ENCODE measurements at places on chromosomes 6 and 20.
A peak's percentile ranks its signal among the peaks of the same experiment; 100 is the strongest.

DNA sequence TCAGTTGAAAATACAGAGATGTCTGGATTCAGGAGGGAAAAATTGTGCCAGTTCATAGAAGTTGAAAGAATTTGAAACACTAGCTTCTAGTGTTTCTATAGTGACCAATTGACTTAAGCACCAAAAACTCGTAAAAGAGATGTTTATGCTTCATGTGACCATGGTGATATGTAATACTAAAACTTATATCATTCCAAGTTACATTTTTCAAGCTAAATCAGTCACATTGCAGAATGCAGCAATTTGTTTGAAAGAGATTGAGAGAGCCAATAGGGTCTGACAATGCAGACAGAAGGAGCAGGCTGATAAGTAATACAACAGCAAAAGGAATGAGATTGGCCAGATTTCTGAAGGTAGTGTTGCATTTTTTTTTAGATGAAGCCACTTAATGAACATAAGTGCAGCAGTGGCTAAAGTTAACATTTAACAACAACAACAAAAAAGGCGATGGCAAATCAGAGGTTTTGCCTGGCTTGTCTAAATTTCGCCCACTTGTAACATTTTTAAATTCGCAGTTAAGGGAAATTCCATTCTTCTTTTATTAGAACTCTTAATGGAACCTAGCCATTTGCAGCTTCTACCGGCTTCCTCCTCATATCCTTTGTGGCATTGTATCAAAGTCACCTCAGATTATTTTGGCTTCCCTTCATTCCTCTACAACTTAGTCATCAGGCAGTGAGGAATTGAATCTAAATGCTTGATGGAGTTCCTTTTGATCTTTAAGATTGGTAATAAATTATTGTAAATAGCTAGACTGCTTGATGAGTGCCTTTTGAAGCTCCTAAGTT is 484.0 kb upstream of the SOX4 start:
- no peak for DNase-seq

DNA sequence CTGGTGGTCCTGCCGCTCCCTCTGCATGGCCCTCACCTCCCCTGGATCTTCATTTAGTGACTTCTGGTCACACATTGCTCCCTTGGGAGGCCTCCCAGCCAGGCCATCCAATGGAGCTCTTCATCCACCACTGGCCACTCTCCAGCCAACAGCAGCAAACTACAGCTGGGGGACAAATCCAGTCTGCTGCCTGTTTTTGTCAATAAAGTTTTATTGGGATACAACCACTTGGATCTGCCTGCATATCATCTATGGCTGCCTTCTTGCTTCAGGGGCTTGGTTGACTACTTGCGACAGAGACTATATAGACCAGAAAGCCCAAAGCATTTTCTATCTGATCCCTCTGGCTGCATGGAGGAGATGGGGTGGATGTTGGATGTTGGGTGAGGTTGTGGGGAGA is 156.6 kb upstream of the SULF2 start:
- DNase-seq = no peak

DNA sequence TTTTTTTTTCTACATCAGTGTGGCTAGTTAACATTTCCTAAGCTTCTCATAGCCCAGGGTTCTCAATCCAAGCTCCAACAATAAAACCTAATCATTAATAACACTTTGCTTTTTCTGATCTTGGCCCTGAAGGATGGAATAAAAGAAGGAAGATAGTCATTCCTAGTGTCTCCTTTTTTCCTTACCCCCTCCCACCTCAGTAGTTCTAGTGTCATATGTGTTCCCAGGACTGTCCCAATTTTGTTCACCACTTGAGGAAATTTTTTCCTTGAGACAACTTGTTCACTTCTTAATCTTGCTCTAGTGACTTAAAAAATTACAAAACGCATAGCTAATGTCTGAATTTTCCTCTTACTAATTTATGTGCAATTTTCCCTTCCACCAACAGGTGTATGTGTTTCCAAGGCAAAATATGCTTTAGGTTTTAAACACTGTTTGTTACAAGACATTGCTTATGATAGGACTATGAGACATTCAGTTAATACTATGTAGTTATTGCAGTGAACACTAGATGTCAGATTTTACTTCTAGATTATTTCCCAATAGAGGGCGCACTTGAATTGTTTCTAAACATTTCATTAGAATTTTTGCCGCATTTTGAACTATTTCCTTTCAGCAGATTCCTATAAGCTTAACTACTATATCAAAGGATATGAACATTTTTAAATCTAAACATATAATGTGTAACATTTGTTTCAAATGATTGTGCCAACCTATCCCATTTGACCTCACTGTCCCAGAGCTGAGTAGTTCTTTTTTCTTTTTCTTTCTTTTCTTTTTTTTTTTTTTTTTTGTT is 18.5 kb upstream of the C6orf141 start:
- peak; percentile 68 for DNase-seq

DNA sequence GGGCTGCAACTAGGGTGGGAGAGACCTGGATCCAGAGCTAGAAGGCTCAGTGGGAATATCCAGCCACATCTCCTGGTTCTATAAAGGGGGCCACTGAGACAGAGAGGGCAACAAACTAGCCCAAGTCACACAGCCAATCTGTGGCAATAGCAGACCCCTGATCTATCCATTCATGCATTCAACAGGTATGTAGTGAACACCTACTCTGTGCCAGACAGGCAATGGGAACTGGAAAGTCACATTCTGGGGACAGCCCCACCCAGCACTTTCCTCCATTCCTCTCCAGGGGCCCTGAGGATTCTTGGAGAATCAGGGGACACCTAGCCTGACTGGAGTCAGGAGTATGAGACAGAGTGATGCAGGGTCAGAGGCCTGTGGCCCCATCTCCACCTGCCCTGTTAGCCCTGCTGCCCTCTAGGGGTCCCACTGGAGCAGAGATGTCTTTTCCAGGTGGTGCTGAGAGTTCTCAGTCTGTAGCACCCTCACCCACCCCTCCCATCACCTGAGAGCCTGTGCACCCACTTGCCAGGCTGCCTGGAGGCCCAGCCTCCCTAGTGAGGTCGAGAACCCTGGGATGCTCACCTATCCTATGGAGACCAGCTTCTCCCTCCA is 13.6 kb downstream of the BPIFA2 start:
- DNase-seq = no peak

DNA sequence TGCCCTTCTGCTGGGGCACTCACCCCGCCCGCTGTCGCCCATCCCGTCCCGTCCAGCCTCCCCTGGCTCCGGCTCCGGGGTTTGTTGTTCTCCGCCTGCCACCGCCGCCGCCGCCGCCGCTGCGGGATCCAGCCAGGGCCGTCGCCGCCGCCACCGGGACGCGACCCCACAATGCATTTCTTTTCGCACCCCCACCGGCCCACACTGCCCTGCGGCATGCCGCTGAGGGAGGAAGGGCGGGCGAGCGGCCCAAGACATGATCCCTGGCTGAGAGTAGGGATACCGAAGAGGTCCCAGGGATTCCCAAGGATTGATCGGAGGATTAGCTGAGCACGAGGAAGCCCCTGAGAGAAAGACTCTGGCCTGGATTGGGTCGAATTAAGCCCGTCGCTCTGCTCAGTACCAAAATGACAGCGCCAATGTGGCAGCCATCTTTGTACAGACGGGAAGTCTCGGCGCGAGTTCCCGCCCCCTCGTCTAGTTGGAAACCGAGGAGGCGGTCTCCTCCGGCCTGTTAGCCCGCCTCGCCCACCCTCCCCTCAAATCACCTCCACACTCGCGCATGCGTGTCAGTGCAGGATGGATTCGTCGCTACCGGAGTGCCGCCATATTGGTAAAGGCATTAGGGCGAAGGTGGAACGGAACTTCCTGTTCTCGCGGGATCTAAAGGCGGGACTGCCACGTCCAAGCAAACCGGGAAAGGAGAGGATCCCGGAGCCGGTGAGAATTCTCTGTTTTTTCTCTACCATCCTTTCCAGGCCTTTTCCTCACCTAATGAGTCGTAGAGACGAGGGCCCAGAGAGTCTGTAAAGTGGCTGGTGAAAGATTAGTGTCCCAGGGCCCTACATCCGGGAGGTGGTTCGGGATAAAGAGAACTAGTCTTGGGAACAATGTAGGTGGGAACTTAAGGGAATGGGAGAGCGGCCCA is at the start of the genes RXRB and SLC39A7:
TSS of gene RXRB (minus strand) at position 447 of the 928 bp plus-strand sequence. CDS start at position 258, 189 bp downstream.
TSS of gene SLC39A7 (plus strand) at position 649 of the 928 bp plus-strand sequence. CDS start 379 bp downstream, outside the sequence.
- DNase-seq = peak; percentile 98

GRCh38 chr20:50240092-50240491 is 49.5 kb downstream of the CEBPB start:
- no peak for DNase-seq

DNA sequence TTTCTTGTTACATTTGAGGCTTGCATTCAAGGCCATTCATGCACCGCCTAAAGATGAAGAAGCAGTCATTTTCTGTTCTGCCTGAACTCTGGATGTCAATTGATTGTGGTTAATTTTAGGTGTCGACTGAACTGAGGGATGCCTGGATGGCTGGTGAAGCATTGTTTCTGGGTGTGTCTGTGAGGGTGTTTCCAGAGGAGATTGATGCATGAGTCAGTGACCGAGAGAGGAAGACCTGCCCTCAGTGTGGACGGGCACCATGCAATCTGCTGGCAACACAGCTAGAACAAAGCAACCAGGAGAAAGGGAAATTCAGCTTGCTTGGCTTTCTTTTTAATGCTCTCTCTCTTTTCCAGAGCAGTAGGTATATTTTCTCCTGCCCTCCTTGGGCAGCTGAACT is 164.1 kb upstream of the ECI2 start:
- no peak for DNase-seq

DNA sequence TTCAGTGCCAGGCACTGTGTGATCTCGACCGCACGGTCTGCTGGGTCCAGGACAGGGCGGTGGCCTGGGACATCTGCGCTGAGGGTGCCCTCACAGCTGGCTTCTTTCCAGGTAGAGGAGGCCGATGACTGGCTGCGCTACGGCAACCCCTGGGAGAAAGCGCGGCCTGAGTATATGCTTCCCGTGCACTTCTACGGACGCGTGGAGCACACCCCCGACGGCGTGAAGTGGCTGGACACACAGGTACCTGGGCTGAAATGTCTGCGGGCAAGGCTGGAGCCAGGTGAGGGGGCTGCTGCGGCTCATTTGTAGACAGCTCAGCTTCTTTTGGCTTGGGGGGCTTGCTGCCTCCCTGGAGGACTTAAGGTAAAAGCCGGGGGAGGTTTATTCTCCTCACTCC is 26.6 kb downstream of the PYGB start:
- no peak for DNase-seq

DNA sequence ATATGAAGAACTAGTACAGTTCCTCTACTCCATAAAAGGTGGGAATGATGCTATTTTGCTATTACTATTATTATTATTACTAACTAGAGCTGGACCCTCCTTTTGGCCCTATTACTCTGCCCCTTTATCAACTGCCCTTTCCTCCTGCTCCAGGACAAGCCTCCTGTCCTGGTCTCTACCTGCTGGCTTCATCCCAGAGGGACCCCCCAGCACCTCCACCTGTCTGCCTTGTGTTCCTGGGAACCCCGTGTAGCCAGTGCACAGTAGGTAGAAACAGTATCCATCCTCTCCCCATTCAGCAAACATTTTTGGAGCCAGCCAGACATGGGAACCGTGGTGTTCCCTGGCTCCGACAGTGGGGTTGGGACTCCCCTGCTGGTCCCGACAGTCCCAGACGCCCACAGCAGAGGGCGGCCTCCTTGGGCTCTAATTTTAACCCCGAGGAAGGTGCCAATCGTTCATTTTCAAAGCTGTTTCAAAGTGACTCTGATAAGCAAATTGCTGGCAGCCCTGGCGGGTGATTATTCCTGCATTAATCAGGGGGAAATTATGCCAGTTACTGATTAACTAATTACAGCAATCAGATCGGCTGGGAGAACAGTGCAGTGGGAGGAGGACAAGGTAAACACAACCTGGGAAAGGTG is 44.2 kb upstream of the MDGA1 start:
- DNase-seq = no peak

DNA sequence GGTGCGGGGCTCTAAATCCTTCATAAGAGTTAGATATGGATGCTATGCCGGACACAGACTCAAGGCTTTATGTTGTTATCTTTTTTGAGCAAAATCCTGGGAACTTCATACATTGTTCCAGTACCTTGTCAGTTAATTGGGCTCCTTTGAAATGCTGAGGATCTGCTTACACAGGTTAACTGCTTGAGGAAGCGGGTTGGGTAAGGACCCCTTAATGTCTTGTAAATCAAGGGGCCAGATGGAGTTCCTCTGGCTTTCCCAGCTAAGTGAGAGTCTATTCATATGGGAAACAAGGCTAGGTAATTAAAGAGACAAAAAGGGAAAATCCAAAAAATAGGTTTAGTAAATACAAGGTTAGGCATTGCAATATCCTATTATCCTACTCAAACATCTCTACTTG is 141.5 kb downstream of the OR2B2 start:
- DNase-seq = no peak

DNA sequence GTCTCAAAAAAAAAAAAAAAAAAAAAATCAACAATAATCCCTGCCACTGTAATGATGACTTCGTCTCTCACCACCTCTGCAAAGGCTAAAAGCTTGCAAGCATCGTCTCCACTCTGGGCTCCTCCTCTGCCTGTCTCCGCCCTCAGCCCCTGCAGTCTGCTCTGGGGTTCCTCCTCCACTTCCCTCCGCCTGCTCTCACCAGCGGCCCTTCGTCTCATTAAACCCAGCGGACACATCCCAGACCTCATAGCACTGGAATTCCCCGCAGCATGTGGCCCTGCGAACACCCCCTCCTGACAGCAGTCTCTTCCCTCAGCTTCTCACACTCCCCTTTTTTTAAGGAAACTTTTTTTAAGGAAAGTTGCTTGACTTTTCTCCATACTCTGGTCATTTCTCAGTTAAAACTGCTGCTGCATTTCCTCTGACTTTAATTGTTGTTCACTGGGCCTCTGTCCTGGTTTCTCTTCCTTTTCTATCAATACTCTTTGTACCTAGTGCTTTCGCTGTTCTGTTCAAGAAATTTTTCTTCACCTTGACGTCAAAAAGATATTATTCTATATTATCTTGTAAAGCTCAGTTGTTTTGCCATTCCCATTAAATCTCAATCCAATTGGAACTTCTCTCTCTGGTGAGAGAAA is 70.9 kb upstream of the PLEKHG1 start:
- DNase-seq = no peak

DNA sequence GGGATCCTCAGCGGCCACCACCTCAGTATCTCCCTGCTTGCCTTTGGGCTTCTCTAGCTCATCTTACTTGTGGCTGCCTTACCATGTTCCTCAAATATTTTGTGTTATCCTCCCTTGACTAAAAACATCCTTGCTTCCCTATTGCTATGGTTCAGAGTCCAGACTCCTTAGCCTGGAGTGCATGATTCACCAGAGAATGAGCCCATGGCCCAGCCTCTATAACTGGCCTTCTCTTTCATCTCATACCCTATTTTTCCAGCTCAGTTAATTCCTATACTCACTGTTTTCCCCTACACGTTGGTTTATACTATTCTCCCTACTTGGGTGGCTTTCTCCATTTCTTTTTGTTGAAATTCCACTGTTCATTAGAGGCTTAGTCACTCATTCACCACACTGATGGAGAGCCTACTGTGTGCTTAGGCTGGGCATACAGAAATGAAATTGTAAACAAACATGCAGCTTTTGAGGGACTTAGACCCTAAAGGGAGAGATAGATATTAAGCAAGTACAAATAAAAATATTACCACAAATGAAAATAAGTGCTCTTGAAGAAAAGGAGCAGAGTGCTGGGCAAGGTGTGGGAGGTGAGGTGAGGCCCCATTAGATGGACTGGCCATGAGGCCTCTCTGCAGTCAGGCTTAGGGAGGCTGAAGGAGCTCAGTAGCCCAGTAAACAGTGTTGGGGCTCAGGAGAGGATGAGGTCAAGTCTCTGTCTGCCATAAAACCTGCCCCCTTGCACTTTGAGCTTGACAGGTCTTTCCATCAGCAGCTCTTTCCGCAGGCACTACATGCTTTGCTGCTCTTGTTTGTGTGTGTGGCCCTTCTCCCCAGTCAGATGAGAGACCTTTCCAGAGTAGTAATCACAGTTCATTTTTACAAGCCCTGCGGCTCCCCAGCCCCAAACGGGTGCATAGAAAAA is 109.3 kb downstream of the TCP11 start:
- no peak for DNase-seq

All from NCI-H774 (cell line).